Activated naive CD4-positive, alpha-beta T cell (primary cell): ENCODE measurements at places on chromosomes 5 and 9.

DNA sequence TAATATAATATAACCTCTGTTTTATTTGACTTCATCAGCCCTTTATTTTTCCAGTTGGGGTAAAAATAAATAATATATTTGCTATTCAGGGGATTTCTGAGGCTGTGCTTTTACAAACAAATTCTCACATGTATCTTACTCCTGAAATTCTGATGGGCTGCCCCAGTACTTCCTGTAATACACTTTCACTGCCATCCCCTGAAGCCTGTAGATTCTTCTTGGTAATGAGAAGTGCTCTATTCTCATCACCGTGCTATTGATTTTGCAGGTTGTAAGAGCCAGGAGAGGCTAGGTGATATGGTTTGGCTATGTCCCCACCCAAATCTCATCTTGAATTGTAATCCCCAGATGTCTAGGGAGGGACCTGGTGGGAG is 91.9 kb upstream of the CEP78 start:
- no peak for DNase-seq

- no peak for DNase-seq
These were observed 104.2 kb downstream of the MELK start for GRCh38 chr9:36676778-36677485.

DNA sequence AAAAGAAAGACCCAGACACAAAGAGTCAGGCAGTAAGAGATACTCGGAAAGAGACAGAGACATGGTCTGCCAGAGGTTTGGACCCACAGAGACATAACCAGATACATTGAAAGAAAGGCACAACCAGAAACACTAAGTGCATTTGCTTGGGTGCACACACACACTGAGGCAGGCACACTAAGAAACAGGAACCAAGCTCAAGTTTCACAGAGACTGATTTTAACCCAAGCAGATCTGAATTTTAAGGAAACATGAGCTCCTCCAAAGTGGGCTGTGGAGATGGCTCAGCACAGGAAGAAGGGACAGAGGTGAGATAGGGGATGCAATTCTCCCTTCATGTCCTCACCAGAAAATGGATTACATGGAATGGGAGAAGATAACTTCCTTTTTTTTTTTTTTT is 9.5 kb downstream of the AQP3 start:
- no peak for DNase-seq

- DNase-seq, result no peak
These were observed 100.2 kb downstream of the SLC25A46 start for GRCh38 chr5:110838961-110839360.

GRCh38 chr5:132467287-132467984 is 23.1 kb downstream of the IRF1 start:
- DNase-seq, result no peak

DNA sequence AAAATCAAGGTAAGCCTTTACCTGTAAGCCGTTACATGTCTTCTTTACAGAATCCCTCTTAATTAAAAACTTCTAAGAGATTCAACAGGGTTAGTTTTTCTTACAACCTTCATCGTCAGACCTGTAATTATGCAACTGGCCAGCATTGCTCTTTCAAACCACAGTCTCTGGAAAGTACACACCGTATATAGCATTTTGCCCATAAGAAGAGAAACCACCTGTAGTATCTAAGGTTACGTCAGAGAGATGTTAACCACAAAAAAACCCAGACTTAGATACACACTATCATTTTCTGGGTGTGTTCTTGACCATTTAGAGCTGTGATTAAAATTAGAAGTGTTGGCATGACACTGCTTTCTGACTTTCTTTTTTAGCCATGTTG is 140.0 kb downstream of the MUSK start:
- DNase-seq, result no peak

- DNase-seq, result no peak
These were observed 279.6 kb upstream of the GRAMD2B start for GRCh38 chr5:126143622-126144021.

DNA sequence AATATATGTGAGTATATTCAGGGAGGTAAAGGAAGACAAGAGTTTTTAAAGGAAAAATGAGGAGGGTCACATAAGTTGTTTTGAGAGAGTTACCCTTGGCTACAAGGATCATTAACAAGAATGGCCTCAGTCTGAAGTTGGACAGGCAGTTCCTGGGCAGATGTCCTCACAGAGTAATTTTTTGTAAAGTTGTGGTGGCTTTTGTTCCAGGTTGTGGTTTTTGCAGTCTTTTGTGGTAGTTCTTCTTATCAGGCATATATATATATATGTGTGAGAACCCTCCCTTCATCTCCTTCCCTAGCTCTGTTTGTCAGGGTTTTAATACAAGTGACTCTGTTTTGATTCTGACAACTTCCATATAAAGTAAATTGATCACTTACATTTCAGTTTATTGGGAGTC is 60.0 kb downstream of the CSNK1G3 start:
- DNase-seq, result no peak

GRCh38 chr9:109466623-109467590 is 31.2 kb downstream of the PTPN3 start:
- no peak for DNase-seq

GRCh38 chr5:170619869-170620268 is 116.0 kb downstream of the KCNIP1 start:
- no peak for DNase-seq

- no peak for DNase-seq
These were observed 29.4 kb upstream of the LIFR start for GRCh38 chr5:38585816-38586215.

GRCh38 chr9:117392992-117393391 is 21.9 kb downstream of the ASTN2 start:
- no peak for DNase-seq

GRCh38 chr5:68137511-68138140 is 77.9 kb upstream of the PIK3R1 start:
- DNase-seq, result no peak

GRCh38 chr5:168377525-168377924 is 86.1 kb downstream of the WWC1 start:
- DNase-seq, result no peak

- no peak for DNase-seq
These were observed 29.8 kb upstream of the ENHO start for GRCh38 chr9:34552606-34552981.

- no peak for DNase-seq
These were observed 555.5 kb downstream of the CDH9 start for GRCh38 chr5:26482810-26483375.

- no peak for DNase-seq
These were observed 45.5 kb upstream of the CPLX2 start for GRCh38 chr5:175825893-175826292.

DNA sequence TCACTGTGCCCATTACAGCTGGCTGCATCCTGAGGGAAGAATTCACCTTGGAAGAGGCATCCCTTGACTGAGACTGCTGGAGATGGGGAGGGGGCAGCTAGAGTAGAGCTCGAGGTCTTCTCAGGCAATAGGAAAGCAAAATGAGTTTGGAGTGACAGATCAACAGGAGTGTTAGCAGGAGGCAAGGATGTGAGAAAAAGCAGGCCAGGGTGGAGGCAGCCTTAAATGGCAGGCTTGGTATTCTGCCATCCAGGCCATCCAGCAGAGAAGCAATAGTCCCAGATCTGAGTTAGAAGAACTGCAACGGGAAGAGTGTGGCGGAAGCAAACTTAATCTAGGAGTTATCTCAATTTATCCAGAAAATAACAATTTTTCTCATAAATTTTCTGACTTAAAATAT is 6.1 kb downstream of the ADAMTS12 start:
- no peak for DNase-seq

GRCh38 chr5:56588636-56589480 is 226.5 kb upstream of the MAP3K1 start:
- peak; percentile 38 for DNase-seq

DNA sequence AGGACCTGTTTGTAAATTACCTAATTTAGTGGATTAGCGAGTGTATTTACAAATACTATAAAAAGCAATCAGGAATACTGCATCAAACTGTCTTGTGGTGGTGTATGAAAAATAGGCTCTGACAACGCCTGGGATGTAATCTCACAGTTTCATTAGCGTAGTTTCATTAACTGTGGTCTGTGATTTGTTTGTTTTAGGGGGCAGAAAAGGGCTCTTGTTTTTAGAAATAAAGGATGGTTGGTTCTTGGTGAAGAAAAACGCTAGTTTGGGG is 1.4 kb downstream of the SLC44A1 start:
- no peak for DNase-seq

DNA sequence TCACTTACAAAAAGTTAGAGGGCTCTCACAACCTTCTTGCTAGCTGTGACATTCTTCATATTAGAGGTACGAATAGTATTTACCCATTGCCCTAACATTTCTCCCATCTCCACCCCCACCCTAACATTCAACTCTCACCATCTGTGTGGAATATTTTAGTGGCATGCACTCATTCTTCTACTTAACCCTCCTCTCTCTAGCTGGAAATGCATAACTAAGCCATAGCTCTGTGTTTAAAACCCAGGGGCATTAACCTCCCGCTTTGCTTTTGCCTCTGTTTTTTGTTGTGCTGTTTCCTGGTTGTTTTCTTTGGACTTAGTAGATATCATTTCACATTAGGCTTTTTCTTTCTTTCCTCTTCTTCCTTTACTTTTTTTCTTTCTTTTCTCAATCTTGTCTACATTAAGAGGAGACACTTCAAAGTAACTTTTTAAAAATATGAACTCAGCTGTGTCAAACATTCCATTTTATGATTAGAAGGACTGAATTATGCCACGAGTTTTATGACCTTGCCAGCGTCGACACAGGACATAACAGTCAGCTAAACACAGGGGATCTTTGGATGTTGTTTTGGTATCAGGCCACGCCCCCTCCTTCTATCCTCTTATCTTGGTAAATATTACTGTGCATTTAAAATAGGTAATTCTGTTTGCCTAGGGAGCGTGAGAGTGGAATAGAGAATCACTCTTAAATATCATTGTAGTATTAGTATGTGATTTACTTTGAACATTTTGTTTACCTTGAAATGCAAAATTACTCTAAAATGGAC is 236.0 kb downstream of the CD180 start:
- no peak for DNase-seq

GRCh38 chr5:106639488-106639887 is 1031.2 kb downstream of the EFNA5 start:
- no peak for DNase-seq

DNA sequence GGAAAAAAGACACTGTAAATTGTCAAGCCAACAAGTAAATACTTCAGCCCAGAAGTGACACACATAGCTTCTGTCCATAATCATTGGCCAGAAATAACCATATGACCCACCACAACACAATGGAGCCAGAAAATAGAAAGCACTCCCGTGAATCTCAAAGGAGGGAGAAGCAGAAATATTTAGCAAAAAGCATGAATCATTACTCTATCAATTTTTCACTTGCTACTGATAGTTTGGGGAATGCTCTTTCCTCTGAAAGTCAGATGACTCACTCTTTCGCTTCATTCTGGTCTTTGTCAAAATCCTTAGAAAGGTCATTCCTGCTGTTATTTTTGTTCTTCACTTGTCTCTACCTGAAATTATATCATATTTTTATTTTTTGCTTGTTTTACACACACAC is 312.6 kb downstream of the TMEM232 start:
- DNase-seq, result no peak

- no peak for DNase-seq
These were observed 403.5 kb downstream of the SPOCK1 start for GRCh38 chr5:137095597-137095996.

- DNase-seq, result no peak
These were observed 808 bp downstream of the SPOCK1 start for GRCh38 chr5:137498301-137498735.

DNA sequence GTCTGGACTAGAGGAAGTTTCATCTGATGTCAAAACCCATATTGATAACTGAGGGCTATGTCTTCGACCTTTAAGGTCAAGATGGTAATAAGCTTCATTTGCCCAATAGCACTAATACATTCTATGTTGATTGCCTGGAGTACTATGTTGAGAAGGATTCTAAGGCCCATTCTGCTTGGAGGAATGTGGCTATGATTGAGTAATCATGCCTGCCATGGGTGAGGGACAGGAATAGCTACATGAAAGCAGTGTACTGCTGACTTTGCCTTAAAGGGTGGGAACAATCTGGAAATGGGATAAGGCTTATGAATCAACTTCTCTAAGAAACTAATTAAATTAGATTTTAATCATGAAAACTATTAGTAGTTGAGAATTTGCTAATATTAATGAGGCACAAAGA is 13.6 kb downstream of the NNT start:
- DNase-seq, result no peak

DNA sequence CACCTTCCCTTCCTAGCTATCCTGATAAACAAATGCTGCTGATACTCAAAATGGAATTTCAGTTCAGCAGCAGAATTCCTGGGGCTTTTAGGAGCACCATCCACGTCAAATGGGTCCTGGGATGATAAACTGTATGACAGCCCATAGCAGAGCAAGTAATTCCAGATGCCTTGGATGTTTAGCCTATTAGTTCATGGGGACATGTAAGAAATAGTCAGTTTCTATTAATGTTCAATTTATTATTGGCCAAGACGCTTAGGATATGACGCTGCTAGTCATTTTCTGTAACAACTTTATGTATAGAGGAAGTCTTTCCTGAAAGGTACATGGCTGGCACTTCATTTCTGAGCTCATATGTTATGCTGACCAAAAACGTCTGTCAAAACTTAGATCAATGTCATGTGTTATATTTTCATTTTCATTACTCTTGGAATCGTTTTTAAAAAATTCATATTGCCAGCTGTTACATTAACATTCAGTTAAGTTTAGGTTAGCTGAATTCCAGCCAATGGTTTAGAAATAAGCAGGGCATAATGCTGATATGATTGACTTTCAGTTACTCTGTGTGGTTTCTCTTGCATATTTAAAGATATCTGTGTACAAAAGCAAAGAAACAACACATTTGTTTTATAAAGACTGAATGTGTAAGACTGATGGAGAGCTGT is 243.8 kb downstream of the CSNK1G3 start:
- DNase-seq, result no peak

DNA sequence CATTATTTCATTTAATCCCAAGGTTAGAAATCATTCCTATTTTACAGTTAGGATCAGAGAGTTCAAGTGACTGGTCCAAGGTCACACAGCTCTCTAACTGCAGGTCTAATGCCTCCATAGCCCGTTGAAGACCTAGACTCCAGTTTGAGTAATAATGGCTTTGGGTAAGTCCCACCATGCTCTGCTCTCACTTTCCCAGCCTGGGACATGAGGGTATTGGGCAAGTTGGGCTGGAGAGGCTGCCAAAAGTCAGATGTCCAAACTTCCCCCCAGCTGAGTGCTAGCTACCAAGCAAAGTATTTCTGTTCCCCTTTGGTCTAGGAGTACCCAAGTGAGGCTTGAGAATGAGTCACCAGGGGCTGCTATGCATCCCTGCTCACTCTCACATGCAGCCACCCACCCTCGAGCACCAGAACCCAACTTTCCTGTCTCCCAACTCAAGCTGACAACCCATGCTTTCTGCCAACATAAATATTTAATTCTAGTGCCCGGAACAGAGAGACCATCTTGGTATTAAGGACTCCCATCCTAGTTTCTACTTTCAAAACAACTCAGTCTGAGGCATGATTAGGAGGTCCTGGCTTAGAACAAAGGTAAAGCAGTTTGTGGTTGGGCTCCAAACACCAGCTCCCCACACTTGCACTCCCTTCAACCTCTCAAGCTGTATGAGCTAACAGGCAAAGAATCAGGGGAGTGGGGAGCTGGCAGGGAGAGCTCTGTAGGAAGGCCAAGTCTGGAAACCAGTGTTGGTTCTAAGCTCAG is 236.5 kb upstream of the TRIM32 start:
- DNase-seq, result no peak

- DNase-seq, result no peak
These were observed 2.2 kb upstream of the GLRX start for GRCh38 chr5:95824747-95825146.

GRCh38 chr9:5947912-5948311 is 57.2 kb downstream of the MLANA start:
- DNase-seq, result no peak
